ENCODE measurements at places on chromosomes 2 and 18. TPM values are rescaled to one million over a fixed set of nuclear protein-coding genes. Genes with fewer than 3 reads are reported as not detected.

TCF23 gene
- polyA plus RNA-seq = not detected

C1GALT1C1L gene
- 1.9 TPM for polyA plus RNA-seq

- H3K27me3 ChIP-seq = no peaks in the 10 kb centered on the region
- no peak overlapping the region for H3K27ac ChIP-seq
- H3K4me3 ChIP-seq = no peak overlapping the region
- no peaks in the 10 kb centered on the region for H3K4me1 ChIP-seq
- no peaks in the 10 kb centered on the region for H3K36me3 ChIP-seq
- no peak for DNase-seq
These were observed 205.9 kb downstream of the SNTG2 start for GRCh38 chr2:1156531-1156930.

- DNase-seq = peak; percentile 68
- H3K4me1 ChIP-seq = no peaks in the 10 kb centered on the region
- peak overlapping the region; percentile 70 for H3K27ac ChIP-seq
- H3K27me3 ChIP-seq = no peaks in the 10 kb centered on the region
- H3K36me3 ChIP-seq = no peaks in the 10 kb centered on the region
These were observed 818 bp upstream of the IKZF2 start for GRCh38 chr2:213152065-213152794.

DNA sequence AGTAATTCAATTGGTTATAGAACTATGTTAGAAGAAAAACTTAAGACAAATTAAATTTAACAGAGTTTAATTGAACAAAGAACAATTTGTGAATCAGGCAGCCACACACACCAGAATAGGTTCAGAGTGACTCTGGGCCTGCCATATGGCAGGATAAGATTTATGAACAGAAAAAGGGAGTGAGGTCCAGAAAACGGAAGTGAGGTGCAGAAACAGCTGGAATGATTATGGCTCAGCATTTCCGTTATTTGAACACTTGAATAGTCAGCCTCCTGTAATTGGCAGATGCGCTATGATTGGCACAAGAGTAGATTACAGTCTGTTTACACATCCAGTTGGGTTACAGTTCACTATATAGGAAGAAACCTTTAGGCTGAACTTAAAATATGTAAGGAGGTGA lies 99.0 kb downstream of the MBD2 start:
- no peaks in the 10 kb centered on the region for H3K36me3 ChIP-seq
- no peaks in the 10 kb centered on the region for H3K27me3 ChIP-seq
- H3K4me3 ChIP-seq = no peak overlapping the region

DNA sequence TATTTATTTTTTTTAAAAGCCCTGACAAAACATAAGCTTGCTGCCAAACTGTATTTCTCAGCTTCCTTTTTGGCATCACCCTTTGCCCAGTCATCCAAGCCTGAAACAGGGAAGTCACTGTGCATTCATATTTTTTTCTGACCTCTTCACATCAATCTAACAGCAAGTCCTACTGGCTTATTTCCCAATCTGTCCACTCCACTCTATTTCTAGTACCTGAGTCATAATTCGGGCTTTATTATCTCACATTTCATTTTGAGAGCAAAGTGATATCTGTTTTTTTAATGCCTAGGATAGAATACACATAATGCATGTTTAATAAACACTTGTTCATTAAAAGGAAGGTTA lies 5.1 kb downstream of the HNMT start:
- H3K36me3 ChIP-seq = no peaks in the 10 kb centered on the region
- no peak overlapping the region for H3K27ac ChIP-seq
- H3K4me3 ChIP-seq = no peak overlapping the region
- H3K27me3 ChIP-seq = no peaks in the 10 kb centered on the region

GRCh38 chr2:232327105-232328031 lies 51.2 kb upstream of the ALPP start:
- no peaks in the 10 kb centered on the region for H3K27me3 ChIP-seq
- H3K27ac ChIP-seq = no peak overlapping the region
- peak; percentile 55 for DNase-seq
- H3K4me3 ChIP-seq = no peak overlapping the region
- H3K4me1 ChIP-seq = no peaks in the 10 kb centered on the region
- no peaks in the 10 kb centered on the region for H3K36me3 ChIP-seq

GRCh38 chr2:149701241-149701640 lies 113.7 kb upstream of the MMADHC start:
- H3K36me3 ChIP-seq = no peaks in the 10 kb centered on the region
- no peak for DNase-seq
- no peak overlapping the region for H3K4me3 ChIP-seq
